ENCODE measurements at places on chromosomes 16 and 17.

GRCh38 chr17:350706-351448 is 1.7 kb downstream of the RPH3AL start:
- DNase-seq = peak; percentile 33

- no peak for DNase-seq
These were observed 26.6 kb downstream of the OR1D5 start for GRCh38 chr17:3036800-3037199.

DNA sequence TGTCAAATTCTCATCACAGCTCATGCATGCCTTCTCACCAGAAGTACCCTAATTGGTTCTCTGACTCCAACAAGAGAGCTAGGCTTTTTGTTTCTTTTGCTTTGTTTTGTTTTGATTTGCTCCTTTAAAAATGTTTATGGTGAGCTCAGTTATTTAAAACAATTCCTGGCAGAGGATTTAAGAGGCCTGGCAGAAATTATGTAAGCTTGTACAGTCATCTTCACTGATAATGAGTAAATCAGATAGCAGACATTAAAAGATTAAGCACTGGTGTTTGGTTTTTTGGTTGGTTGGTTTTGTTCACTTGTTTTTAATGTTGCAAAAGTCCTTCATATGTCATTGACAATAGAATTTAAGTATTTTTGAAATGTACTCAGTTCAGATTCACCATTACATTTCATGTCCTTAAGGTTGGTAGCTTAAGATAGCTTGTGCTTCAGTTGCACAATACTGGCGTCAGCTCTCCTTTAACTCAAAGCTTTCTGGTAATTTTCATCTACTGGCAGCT is 378.9 kb downstream of the CDH13 start:
- no peak for DNase-seq

GRCh38 chr17:76816590-76817135 is 51.5 kb upstream of the MGAT5B start:
- DNase-seq = peak; percentile 34

DNA sequence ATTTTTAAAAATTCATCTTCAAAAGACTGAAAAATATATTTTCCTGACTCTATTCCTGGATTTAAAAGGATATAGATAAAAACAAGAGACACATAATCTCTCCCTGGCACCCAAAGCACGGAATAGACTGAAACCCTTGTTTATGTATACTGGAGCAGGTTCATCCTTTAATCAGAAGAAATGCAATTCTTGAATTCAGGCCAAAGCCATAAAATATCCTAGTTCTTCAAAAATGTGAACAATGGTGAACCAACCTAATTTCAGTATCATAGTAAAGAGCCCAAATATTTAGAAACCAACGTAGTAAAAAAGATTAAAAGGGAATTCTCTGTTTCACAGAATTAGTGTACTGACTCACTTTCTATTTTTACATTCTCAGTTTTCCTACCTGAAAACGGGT is 188.5 kb upstream of the C17orf78 start:
- DNase-seq = no peak

- no peak for DNase-seq
These were observed 860 bp upstream of the DCAF7 start for GRCh38 chr17:63549289-63549945.

- no peak for DNase-seq
These were observed 11.5 kb downstream of the CEP295NL start for GRCh38 chr17:78891406-78892061.

DNA sequence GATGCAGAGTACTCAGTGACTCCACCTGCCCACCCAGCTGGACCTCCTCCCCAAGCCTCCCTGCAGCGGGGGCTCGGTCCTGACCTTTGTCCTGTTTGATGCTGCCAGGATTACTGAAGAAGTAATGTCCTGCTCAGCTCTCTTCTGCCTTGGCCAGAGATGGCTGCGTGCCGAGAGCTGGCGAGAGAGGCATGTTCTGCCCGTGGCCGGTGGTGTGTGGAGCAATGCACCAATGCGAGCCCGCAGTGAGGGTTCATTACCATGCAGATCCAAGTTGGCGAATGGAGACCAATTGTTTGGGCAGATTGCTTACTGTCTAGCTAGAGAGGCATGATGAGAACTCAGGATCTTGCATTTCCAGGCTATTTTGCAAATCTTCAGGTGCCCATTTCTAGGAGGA is 248.9 kb downstream of the ENGASE start:
- DNase-seq = no peak

DNA sequence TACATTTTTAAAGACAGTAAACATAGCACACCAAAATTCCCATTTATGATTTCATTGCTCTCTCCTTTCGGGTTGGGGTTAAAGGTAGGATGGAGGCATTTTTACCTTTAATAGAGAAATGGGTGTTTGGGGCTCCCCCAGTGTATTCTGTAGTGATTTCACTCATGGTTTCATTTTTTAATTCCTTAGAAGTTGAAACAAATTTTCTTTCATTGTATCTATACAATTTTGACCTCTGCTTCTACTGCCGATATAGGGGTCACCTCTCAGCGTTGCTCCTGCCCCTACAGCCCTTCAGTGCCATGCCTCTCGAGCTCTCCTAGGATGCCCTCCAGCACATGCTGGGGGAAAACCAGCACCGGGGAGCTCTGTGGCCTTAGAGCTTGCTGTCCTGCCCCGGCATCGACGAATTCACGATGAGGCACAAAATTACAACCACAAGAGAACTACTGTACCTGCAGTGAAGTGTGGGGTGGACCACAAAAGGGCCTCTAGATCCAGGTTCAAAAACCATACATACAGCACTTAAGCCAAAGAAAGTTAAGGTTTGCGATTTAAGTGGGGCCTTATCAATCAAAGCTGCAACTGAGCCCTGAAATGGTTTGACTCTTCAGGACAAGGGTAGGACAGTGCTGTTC is 39.3 kb downstream of the LITAFD start:
- no peak for DNase-seq

- no peak for DNase-seq
These were observed 7.5 kb downstream of the C16orf90 start for GRCh38 chr16:3487521-3488410.

- DNase-seq = no peak
These were observed 11.0 kb downstream of the UBALD1 start for GRCh38 chr16:4603624-4604170.

GRCh38 chr16:15739950-15740349 is 89.9 kb downstream of the NDE1 start:
- no peak for DNase-seq

- DNase-seq = peak; percentile 96
These were observed 1.3 kb upstream of the TUBB3 start for GRCh38 chr16:89921702-89922476.

GRCh38 chr17:54937018-54937417 is 31.4 kb downstream of the COX11 start:
- no peak for DNase-seq

DNA sequence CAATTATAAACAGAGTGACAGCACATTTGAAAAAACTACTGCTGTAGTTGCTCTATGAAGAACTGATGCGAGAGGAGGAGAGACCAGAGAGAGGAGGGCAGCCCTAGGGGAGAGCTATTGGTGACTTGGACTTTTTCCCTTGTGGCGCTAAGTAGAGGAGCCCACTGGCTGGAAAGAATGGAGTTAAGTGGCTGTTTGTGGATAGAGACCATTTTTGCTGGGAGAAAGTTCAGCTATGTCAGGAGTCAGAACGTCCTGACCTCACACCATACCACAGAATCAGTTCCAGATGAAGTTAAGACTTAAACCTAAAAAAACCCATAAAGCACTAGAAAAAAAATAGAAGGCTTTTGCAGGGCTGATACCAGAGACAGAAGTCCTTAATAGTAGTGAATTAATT is 2.0 kb downstream of the POLR2A start:
- no peak for DNase-seq
